Heart right ventricle (tissue), 16 donors: ENCODE measurements at places on chromosomes 7 and 10. TPM values are rescaled to one million over a fixed set of nuclear protein-coding genes. Genes with fewer than 3 reads are reported as not detected.

The EN2 gene
- not detected for total RNA-seq

The SPDYE16 gene
- not detected for total RNA-seq

The KCNH2 gene
- total RNA-seq = 70.1 TPM

The CPA2 gene
- not detected for total RNA-seq

The GNAT3 gene
- total RNA-seq = not detected

The PRR15 gene
- total RNA-seq = not detected

The CTAGE6 gene
- total RNA-seq = not detected
